ENCODE measurements at places on chromosomes 6 and 20.

DNA sequence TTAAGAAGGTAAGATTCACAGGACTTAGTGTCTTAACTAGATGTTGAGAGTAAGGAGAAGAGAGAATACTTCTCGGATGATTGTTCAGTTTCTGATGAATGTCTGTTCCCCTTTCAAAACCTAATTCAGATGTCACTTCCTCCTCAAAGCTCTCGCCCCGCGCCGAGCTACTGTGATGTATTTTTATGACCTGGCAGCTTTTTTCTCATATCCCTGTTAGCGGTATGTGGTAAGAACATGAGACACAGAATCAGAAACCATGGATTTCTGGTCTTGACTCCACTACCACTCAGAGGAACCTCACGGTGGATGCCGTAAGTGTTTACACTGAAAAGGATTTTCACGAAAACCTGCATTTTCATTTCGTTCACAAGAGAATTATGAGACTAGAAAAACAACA lies 48.4 kb downstream of the CEP43 start:
- DNase-seq = no peak

GRCh38 chr6:42572523-42572922 lies 8.7 kb downstream of the UBR2 start:
- DNase-seq = no peak

DNA sequence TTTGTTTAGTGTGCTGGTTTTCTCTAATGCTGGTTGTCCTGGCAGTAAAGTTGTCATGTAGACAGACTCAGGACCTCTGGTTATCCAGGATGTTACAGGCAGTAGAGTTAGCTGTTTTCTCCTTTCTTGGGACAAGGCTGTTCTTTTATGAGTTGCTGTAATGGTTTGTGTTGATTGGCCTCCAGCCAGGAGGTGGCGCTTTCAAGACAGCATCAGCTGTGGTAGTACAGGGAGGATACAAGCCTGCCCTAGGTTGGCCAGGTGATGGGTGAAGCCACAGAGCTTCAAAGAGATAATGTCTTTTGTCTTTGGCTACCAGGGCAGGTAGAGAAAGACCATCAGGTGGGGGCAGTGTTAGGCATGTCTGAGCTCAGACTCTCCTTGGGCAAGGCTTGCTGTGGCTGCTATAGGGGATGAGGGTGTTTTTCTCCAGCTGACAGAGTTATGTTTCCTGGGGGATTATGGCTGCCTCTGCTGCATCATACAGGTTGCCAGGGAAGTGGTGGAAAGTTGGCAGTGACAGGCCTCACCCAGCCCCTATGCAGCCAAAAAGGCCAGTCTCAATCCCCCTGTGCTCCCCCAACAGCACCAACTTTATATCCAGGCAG lies 127.2 kb upstream of the TAB2 start:
- DNase-seq = peak; percentile 5

DNA sequence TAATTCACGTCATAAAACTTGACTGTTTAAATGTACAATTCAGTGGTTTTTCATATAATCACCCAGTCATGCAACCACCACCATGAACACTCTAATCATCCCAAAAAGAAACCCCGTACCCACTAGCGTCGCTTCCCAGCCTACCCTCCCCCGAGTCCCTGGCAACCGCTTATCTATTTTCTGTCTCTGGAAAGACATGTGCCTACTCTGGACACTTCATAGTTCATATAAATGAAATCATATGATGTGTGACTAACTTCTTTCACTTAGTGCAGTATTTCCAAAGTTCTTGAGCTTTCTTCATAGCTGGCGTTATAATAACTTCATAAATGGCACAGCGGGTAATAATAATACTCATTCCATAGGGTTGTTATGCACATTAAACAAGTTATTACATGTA lies 215.2 kb downstream of the MYLK4 start:
- DNase-seq = no peak

DNA sequence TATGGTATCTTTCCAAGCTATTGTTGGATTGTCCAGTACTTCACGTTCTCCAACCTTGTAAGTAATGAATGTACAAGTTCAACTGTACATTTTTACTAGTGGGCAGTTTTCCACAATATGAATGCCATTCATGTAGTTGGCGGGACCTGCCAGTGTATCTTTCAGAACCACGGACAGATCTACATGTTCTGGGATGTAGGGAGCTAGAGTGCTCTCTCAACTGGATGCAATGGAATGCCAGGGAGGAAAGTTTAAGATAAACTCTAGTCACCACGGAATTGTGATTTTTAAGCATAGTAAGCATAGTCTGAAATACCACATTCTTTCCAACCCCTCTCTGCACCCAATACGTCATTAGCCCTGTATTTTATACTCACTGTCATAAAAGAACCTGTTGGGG lies 21.5 kb upstream of the HLA-C start:
- no peak for DNase-seq

DNA sequence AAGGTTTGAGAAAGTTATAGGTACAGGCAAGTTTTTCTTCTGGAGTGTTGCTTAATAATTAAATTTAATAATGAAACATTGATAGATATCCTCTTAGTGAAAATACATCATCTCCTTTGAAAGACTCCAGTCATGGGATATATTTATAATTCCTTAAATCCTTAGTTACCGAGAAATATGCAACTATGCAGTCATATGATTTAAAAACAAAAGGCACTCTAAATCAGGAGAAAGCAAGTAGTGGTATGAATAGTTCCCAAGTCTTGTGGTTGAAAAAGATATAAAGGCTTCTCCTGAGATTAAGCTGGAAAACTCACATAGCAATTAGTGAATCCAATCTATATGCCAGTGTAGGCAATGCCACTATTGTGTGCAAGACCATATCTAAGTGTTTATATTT lies 475.4 kb downstream of the EYS start:
- DNase-seq = no peak

DNA sequence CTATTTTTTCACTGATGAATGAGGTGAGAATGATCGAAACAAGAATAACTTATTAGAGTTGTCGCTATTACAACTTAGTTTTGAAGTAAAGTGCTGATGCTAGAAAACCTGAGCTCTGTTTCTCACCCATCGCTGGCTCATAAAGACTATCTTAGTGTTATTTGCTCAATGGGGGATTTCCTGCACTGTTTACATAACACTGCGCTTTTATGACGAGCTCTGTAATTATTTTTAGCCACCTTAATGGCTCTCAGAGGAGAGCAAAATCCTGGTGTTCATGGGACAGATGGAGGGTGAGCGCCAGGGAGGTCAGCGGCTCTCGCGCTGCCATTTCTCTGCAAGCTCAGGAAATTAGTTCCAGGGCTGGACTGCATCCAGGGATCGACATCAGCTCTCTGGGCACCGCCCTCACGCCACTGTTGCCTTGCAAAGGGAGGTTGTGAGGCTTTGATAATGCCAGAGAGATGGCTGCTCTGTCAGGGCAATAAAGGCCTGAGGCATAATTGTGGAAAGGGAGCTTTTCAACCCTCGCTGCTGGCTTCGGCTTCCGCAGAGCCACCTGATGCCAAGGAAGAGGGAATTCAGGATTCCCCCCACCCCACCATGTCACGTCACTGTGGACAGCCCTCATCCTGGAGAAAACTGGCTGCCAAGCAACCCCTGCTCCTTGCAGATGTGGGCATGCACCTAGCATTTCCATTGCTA lies 72.0 kb downstream of the DACT2 start:
- peak; percentile 68 for DNase-seq

- peak; percentile 37 for DNase-seq
These were observed 11.9 kb downstream of the ERMARD start for GRCh38 chr6:169763308-169763707.

DNA sequence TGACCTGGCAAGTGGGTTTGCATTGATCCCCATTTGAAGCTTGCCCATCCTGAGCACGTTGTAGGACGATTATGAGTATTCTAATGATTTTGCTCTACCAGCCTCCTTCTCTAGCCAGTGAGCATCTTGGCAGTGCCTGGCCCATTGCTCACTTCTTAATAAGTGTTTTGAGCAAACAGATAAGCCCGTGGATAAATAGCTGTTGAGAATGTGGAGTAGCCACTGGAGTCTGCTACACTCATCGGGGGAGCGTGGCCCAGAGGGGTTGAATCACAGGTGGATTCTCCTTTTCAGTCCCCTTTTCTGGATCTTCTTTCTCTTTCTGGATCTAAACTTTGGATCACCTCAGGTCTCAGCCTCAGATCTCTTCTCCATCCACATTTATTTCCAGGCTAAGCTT lies 15.9 kb upstream of the EDN3 start:
- DNase-seq = no peak

- DNase-seq = no peak
These were observed 3.0 kb upstream of the KCNK17 start for GRCh38 chr6:39317256-39317655.

DNA sequence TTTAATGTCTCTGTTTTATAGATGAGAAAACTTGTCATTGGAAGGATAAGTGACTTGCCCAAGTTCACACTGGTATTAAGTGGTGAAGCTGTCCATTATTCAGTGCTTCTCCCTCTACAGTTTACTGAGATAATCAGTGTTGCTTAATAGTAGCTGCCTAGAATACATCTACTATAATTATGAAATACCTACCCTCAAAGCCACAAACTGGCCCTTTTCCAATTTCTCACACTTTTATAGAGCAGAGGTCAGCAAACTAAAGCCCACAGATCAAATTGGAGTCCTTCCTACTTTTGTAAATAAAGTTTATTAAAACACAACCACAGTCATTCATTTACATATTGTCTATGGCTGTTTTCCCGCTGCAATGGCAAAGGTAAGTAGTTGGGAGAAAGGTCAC lies 73.5 kb downstream of the EYS start:
- DNase-seq = no peak

DNA sequence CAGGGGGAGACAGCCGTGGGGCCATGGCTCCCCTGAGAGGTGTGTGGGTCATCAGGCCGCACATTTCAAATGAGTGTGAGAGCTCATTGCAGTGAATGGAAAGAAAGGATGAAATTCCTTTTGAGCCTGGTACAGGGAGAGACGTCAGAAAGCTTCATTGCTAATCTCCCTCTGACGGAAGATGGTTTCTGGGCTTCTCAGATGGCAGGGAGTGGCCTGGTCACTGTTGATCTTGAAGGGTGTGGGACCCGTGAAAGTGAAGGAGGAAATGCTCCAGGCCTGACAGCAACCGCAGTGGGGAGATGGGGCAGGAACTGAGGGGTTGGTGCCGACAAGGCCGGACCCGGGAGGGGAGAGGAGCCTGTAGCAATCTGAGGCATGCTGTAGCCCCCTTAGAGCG lies 127.4 kb downstream of the MYLK4 start:
- no peak for DNase-seq

GRCh38 chr6:9532621-9533557 lies 882.0 kb downstream of the TFAP2A start:
- no peak for DNase-seq

- no peak for DNase-seq
These were observed 92.4 kb downstream of the HFE start for GRCh38 chr6:26179675-26180074.

DNA sequence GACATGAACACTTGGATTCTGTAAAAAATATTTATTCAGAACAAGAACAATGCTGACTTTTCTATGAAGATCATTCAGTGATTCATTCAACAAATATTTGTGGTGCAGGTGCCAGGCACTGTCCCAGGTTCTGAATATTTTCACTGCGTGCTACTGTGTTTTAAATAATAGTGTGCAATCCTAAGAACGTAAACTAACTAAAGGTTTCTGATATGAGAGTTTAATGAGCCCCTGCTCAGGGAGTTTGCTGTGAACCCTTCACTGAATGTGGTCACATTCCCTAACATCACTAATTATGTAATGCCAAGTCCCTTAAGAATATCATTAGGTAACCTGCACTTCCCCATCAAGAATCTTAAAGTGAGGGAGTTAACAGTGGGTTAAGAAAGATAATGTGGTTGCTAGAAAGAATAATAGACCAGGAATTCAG lies 1.7 kb upstream of the TMEM170B start:
- no peak for DNase-seq

DNA sequence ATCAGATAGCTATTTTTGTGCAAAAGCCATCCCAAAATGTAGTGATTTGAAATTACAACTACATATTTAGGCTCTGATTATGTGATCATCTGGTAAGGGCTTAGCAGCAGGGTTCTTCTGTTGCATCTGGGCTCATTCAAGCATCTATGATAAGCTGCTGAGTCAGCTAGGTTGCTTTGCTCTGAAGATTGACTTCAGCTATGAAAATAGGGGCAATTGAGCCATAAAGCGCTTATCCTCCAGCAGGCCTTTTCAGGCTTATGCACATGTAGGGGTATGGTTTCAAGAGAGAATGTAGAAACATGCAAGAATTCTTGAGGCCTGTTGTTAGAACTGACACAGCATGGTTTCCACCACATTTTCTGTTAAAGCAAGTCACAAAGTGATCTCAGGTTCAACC lies 114.1 kb downstream of the PLCB1 start:
- no peak for DNase-seq

DNA sequence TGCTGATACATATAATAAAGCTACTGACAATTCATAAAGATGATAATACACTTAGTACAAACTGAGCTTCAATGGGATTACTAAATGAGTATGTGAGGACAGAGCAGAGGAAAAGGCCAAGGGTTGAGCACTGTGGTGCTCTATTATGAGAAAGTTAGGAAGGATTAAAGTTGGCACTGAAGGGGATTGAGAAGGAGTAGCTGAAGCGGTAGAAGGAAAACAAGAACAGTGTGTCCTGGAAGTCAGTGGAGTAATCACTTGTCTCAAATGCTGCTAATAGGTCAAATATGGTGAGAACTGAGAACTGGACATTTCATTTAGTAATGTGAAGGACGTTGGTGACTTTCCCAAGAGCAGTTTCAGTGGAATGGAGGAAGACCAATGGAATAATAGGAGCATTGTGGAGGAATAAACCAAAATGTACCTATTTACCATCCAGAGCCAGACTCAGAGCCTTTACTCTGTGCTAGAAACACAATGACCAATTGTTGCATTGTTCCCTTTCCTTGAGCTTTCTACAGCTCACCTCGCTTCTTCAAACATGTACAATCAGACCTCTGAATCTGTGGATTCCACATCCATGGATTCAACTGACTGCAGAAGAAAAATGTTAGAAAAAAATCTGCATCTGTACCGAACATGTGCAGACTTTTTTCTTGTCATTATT lies 255.9 kb downstream of the LAMA2 start:
- DNase-seq = no peak

- DNase-seq = no peak
These were observed 13.2 kb upstream of the ARMC12 start for GRCh38 chr6:35723587-35723986.

DNA sequence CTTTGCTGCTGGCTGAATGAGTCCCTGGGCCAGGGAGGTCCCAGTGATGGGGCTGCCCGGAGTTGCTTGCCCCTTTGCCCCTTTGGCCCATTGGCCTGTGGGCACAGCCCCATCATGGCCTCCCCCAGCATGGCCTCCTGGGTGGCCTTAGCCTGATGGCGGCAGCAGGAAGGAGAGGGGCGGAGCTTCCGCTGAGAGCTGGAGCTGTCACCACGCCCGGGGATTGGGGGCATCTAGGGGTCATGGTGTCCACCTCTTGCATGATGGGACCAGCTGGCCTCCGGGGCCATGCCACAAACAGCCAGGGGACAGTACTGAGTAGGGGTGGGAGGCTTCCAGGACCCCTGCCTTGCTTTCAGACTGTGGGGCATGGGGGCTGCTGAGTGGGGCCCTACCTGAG lies 31.5 kb upstream of the GATA5 start:
- DNase-seq = no peak

DNA sequence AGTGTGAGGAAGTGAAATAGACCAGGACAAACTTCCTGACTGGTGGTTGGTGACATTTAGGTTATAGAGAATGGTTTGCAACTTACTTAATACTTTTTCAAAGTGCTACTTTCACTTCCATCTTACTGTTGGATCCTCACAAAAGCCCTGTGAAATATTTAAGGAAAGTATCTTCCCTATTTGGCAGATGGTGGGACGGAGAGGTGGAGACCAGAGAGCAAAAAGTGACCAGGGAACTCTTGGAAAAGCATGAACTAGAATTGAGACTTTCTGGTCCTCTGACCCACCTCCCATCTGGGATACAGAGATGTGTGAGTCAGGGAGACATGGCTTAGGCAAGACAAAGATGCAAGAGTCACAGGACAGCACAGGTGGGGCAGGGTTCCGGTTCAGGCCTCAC lies 3.0 kb downstream of the TRIM10 start:
- DNase-seq = no peak

All from NCI-H2029 (cell line).